ENCODE measurements at places on chromosomes 7 and 10. TPM values are rescaled to one million over a fixed set of nuclear protein-coding genes. Genes with fewer than 3 reads are reported as not detected.

DNA sequence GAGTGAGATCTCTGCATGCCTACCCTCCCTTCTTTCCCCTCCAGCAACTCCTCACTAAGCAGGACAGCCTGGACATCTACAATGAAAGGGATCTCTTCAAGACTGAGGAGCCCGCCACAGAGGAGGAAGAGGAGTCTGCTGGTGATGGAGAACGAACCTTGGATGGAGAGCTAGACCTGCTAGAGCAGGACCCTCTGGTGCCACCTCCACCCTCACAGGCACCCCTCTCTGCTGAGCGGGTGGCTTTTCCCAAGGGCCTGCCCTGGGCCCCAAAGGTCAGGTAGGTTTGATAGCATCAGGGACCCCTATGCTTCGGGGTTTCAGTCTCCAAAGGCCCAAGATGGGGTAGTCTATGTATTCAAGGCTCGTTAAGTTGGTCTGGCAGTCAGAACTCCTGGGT is 23.9 kb downstream of the STRIP2 start:
- DNase-seq: peak; percentile 48

- no peak for DNase-seq
Measured at GRCh38 chr10:34241226-34242000, 573.7 kb downstream of the PARD3 start.

GRCh38 chr10:11908536-11908935 is 85.4 kb downstream of the PROSER2 start:
- DNase-seq: no peak

DNA sequence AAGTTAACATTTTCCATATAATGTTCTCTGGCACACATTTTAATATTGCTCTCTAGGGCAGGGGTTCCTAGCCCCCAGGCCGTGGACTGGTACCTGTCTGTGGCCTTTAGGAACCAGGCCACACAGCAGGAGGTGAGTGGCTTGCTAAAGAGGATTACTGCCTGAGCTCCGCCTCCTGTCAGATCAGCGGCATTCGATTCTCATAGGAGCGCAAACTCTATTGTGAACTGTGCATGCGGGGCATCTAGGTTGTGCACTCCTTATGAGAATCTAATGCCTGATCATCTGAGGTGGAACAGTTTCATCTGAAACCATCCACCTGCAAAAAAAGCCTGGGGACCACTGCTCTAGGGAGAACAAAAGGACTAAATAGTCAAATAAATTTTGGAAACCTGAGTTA is 65.7 kb downstream of the EXOC6 start:
- no peak for DNase-seq

The SORBS1 gene
- total RNA-seq: 53.1 TPM

The TMEM236 gene
- 0.95 TPM for total RNA-seq
